Stimulated activated naive B cell treated with anti-CD40 and anti-IgM and Interleukin-4, amounts not matched to agents 10 μg/mL and 1 μg/mL and 100 μg/mL, for 72 hours (primary cell): ENCODE measurements at places on chromosomes 3 and 15.

- DNase-seq, result no peak
These were observed 138.5 kb downstream of the CLSTN2 start for GRCh38 chr3:140073278-140074045.

DNA sequence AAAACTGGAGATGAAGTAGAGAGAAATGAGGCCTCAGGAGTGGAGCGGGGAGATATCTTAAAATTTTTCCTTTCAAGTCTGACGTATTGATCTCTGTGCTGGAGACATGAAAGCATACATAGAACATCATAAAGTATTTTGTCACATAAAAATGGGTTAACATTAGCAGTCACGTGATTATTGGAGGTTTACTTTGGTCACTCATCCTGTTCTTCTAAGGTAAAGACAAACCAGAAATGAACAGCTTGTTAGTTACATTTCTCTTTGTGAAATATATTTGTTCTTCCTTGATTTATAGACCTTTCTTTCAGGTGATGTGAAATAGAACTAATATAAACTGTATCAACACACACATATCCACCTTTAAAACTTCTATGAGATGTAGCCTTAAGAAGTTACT, 324.1 kb downstream of the SQOR start:
- DNase-seq, result no peak

- no peak for DNase-seq
These were observed 47.4 kb downstream of the CMTM8 start for GRCh38 chr3:32285891-32286290.

GRCh38 chr3:73433079-73433478, 191.7 kb downstream of the PDZRN3 start:
- DNase-seq, result no peak

DNA sequence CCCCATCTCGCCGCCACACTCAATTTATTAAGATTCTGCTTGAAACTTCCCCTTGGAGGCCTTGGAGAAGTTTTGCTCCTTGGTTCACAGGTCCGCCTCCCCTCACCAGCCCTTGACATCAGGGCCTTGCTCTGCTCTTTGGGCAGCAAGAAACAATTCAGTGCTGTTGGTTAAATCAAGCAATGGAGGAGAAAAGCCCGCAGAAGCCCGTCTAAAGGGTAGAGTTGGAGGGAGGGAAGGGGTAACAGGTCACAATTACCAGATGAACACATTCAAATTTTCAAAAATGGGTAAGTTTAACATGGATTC, 429 bp downstream of the PARP9 start:
- no peak for DNase-seq

- no peak for DNase-seq
These were observed 740 bp upstream of the OXSR1 start for GRCh38 chr3:38164643-38164951.

- DNase-seq, result no peak
These were observed 2.8 kb upstream of the MUC20 start for GRCh38 chr3:195717852-195718476.
